ENCODE measurements at places on chromosomes 2 and 18.

- no peak for DNase-seq
Observed at GRCh38 chr18:61196750-61197149, 136.5 kb upstream of the CDH20 start.

DNA sequence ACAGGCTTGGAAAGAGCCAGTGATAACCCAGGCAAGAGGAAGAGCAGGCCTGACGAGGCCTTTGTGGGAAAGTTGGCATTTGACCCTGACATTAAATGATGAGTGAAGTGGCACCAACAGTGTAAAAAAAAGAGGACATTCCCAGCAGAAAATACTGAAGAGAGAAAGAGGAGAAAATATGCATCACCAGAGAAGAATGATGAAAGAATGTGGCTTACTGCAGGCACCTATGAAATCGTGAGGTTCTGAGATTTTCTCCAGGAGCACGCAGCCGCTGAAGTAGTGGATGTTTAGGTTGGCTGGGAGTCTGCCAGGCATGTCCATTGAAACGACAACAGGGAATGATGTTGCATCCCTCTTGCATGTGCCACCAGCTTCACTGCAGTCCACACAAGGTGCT, 13.8 kb downstream of the EHD3 start:
- DNase-seq: no peak

DNA sequence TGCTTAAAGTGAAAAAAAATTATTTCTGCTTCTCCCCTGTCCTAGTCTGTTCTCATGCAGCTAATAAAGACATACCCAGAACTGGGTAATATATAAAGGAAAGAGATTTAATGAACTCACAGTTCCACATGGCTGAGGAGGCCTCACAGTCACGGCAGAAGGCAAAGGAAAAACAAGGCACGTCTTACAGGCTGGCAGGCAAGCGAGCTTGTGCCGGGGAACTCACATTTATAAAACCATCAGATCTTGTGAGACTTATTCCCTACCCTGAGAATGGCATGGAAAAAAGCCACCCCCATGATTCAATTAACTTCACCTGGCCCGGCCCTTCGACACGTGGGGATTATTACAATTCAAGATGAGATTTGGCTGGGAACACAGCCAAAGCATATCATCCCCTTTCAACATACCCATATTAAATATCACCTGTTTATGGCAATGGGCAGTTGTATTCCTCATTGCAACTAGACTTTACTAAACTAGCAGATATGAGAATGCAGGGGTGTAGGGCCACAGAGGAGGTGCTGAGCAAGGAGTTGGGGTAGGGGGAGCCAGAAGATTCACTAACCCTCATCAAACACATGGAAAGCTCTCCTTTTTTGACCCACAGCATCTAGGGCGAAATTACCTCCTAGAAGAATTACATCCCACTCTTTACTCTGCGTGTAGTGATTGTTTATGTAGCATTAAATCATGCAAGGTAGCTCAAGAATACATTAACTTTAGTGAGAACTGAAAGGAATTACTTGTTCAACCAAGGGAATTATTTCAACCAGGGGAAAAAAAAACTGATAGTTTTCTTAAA, 183.3 kb upstream of the DOK6 start:
- DNase-seq: no peak

- no peak for DNase-seq
Observed at GRCh38 chr2:145849466-145849865, 1329.5 kb upstream of the ZEB2 start.

DNA sequence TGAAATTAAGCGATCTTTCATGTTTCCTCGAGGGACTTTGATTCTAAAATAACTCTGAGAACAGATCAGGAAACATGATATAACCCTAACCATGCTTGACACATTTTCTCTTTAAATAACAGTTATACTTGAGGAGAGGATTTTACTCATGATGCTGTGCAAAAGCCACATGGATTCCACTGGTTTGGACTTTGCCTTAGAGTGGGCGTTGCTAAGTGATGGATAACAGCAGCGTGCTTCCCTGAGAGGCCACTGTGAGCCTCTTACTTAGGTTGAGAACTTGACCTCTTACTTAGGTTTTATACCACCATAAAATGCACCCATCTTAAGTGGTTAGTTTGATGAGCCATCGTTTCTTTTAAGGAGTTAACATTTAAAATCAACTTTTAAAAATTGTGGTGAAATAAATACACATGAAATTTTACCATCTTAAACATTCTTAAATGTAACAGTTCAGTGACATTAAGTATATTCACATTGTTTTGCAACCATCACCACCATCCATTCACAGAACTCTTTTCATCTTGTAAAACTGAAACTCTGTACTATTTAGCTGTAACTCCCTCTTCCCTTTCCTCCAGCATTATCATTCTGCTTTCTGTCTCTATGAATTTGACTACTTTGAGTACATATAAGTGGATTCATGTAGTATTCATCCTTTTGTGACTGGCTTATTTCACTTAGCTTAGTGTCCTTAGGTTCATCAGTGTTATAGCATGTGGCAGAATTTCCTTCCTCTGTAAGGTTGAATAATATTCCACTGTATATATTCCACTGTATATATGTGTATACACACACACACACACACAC, 22.6 kb downstream of the ANXA4 start:
- no peak for DNase-seq

- no peak for DNase-seq
Observed at GRCh38 chr18:3046216-3046808, 33.4 kb upstream of the LPIN2 start.

DNA sequence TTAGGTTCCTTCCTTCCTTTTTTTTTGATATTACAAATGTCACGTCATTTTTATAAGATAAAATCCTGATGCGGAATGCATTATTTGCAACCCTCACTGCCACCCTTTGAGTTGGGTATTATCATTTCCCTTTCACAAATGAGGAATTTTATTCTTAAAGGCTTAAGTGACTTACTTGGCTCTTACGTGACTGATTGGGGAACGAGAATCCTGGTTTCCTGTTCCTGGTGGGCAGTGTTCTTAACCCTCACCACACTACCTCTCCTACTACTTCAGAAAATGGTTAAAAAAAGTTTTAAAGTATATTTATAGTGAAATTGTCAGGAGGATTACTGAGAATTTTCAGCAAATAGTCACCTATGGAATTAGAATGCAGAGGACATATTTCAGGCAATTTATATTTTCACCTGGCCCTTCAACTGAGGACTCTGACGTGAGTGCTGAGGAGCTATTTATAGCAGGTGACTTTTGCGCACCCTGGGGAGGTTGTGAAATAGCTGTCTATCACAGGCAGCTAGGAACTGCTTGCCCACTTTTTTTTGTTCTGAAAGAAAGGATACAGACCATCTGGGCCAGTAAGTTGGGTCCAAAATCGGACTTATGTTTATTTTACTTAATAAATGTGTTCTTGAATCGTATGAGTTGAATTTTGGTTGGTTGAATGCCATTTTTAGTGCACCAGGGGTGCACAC, 18.7 kb upstream of the RASGRP3 start:
- DNase-seq: no peak

DNA sequence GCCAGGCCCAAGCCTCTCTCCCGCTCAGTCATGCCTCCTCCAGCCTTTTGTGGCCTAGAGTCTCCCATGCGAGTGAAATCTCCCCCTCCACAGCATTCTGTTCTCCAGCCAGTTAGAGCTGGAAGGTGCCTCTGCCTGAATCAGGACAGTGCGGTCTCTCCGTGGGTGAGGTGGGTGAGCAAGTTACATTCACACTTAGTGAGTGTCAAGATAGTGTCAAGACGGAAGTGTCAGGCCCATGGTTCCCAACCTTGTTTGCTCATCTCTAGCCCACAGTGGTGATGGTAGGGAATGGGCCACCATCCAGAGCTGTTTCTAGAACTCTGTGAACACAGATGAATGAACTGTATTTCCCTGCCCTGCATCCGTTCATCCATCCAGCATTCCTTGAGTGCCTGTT, 59.5 kb downstream of the LPIN1 start:
- DNase-seq: no peak

DNA sequence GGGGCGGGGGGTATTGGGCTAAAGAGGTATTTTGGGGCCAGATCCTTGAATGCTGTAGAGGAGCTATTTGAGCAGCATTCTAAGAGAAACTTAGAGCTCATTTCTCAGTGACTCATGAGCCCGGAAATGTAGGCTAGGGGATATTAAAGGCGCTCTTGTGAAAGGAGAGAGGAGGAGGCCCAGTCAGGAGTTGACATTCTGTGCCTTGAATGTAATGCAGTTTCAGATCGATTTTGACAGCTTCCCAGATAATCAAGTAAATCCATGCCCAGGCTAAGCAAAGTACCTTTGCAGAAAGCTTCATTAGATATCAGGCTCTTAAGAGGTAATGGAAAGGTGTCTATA, 1.5 kb downstream of the CAB39 start:
- DNase-seq: peak; percentile 72

DNA sequence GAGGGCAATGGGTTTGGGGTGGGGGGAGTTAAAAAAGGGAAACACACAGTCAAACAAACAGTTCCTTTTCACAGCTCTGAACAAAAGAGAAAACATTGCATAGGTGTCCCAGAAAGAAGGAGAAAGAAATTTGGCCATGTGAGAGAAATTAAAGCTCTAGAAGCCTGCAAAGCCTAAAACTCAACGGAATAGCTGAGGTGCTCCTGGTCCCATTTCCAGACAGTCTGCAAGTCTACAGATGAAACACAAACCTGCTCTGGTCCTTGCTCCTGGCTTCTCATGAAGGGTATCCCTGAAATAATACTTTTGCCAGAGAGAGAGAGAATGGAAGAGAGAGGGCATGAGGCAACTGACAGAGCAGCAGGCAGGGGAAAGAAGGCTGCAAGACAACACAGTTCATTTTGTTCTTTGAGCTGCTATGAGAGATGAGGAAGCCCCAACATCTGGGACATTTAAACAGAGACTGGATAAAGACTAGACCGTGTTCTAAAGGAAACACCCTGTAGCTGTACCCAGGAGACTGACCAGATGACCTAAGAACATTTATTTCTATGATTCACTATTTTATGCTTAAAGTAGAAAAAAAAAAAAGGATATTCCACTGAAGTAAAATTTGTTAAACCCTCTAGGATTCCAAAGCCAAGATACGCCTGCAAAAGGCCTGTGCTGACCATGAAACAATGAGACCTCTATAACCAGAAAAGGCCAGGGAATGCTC, 57.3 kb upstream of the CYP26B1 start:
- no peak for DNase-seq

All from CD4-positive, alpha-beta T cell treated with Interleukin-4 for 4 hours (primary cell).